ENCODE measurements at places on chromosomes 13 and 19.
A peak's percentile ranks its signal among the peaks of the same experiment; 100 is the strongest.

DNA sequence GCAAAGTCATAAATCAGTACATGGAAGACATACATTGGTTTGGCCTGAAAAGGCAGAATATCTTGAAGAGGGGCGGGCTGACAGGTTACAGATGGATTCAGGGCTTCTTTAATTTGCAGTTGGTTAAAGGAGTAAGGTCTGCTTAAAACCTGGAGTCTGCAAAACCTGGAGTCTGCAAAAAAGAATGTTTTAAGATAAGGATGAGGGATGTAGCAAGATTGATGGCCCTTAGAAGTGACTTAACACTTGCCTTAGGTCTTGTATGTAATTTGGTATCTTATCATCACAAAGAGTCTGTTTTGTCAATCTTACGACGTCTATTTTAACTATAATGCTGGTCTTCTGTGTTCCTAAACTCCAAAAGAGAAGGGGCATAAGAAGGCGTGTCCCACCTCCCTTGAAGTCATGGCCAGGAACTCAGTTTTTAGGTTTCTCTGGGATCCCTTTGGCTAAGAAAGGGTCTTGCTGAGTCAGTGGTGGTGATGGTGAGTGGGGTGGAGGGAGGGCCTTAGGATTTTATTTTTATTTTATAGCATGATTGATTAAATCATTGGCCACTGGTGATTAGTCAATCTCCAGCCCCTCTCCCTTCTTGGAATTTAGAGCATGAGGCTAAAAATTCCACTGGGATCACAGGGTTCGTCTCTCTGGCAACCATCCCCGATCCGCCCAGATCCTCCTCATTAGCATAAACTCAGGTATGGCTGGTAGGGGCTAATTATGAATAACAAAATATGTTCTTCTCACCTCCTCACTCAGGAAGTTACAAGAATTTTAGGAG is 10.1 kb upstream of the HAS1 start:
- no peak for DNase-seq

GRCh38 chr19:38714354-38714778 is 29.9 kb downstream of the CAPN12 start:
- DNase-seq: peak; percentile 71

DNA sequence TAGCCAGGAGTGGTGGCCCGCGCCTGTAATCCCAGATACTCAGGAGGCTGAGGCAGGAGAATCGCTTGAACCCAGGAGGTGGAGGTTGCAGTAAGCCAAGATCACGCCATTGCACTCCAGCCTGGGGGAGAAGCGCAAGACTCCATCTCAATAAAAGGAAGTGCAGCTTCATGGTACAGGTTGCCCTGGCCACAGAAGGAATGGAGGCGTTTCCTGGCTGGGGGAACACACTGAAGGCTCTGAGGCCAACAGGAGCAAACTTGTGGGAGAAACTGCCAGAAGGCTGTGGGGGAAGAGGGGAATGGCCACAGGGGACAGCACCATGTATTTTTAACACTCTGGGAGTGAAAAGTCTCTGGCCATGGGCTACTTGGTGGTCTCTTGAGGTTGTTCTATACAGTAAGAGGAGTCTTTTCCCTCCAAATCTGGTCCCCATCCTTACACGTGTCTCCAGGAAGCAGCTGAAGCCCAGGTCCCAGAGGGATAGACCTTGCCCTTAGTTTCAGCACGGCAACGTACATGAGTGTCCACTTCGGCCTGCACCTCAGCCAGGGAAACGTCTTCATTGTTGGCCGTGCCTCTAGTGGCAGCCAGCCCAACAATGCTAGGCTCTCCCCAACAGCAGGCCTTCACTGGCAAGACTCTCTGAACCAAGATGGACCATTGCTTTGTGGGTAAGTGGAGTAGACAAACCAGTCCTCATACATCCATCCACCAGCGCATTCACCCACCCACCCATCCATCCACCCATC is 7.4 kb downstream of the MICOS13 start:
- no peak for DNase-seq

DNA sequence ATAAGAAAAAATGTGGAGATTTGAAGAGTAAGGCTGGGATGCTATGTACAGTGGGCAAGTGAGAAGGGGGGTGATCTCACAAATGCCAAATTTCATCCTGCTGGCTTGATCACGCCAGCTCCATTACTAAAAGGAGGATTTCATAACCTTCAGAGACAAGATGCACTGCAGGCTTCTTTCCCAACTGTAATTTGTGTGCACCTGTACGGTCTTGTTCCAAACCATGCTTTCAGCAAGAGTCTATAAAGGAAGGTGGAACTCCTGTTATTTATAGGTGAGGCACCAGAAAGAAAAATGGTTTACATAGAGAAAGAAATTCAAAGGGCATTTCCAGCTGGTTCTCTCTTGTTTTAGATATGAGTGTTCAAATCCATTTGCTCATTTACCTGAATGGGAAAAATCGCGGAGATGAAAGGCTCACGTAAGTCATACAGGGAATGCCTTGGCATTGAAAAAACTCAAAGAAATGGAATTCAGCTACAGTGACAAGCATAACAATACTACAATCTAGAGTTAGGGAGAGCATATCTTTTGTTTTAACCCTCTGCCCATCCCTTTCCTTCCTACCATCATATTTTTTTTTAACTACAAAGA is 13.3 kb downstream of the EFNB2 start:
- DNase-seq: no peak

DNA sequence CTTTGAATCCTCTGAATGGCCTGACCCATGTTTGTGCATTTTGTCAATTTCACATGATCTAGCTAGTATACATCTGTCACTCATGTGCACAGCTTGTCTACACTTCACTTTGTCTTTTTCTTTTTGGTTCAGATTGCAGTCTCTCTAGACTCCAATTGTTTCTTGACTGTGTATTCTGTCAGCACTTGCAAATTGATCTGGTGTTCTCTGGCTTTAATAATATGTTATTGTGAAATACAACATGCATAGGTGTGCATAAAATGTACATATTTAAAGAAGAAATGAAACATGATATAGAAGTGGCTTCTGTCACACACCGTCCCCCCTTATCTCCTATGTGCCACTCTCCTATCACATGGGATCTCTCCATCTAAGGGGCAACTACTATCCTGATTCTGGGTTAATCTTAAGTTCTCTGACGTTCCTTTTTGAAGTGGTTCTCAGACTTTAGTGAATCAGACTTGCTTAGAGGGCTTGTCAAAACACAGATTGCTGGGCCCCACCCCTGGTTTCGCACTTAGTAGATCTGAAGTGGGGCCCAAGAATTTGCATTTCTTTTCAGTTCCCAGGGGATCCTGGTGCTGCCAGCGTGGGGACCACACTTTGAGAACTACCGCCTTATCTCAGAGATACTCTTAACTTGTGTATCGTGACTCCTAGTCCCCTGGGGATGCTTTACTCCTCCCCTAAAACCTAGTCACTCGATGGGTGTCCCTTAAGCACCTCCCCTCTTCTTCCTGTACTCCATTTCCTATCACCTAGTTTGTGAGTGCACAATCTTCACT is 5.8 kb downstream of the KRTDAP start:
- DNase-seq: no peak

- DNase-seq: peak; percentile 49
These were observed 427 bp downstream of the ZNF160 start for GRCh38 chr19:53102756-53103233.

DNA sequence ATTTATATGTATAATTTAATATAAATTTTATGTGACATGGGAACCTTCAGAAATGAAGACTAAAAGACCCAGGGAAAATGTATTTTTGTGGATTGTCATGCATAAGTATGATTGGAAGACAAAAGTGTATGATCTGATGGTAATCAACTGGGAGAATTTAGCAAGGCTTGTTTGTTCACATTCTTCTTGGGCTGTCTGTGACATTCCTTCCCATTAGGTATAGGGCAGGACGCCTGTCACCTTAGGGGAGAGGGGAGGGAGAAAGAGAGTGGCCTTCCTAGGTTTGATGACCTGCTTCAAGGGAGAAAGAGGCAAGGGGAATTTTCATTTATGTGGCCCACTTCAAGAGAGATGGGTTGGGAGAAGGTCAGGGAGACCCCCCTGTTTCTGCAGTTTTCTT is 22.4 kb downstream of the PIBF1 start:
- no peak for DNase-seq

DNA sequence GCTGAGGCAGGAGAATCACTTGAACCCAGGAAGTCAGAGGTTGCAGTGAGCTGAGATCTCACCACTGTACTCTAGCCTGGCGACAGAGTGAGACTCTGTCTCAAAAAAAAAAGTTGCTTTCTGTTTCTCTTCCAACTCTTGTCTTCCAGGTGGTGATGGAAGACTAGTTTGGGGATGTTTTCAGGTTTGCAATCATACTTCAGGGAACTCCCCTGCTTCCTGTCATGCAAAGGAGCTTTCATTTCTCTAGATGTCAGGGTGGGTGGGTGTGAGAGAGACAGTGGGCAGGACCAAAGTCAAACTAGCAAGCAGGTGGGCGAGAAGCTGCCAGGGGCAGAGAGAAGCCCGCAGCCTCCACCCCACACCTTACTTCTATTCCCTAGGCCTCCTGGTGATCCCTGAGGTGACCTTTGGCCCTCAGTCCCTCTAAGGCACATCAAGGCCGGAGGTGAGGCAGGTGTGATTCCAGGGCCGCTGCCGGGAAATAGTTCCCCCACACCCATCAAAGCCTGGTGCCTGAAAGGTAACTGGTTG is 25.7 kb downstream of the CCNE1 start:
- no peak for DNase-seq

DNA sequence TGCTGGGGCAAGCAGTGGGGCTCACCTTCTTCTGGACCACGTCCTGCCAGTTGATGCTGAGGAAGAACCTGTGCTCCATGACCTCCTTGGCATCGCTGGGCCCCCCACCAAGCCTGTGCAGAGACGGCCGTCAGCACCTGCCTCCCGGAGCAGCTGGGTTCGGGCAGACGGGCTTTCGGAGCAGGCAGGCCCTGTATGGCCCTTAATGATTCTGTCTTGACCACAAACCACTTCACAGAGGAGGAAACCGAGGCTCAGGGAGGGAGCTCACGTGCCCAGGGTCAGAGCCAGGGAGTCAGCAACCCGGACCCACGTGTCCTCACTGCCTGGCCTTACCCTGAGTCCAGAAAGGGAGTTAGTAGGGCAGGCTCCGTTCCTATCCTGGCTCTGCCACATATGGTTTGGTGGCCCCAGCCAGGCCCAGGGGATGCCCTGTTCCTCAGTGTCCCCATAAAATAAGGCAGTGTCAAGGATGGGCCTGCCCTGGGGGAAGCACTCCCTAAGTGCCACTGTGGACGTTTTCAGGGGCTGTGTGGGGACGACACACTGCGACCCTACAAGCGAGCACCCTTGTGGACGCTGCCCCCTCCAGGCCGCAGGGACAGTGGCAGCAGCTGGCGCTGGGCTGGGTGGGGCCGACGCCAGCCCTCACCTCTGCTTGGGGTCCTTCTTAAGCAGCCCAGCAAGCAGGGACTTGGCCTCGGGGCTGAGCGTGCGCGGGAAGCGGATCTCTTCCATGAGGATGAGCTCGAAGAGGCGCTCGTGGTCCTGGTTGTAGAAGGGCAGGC is 8.9 kb upstream of the CCNP start:
- DNase-seq: no peak

- DNase-seq: no peak
These were observed 850 bp downstream of the MTMR6 start for GRCh38 chr13:25286308-25286968.

DNA sequence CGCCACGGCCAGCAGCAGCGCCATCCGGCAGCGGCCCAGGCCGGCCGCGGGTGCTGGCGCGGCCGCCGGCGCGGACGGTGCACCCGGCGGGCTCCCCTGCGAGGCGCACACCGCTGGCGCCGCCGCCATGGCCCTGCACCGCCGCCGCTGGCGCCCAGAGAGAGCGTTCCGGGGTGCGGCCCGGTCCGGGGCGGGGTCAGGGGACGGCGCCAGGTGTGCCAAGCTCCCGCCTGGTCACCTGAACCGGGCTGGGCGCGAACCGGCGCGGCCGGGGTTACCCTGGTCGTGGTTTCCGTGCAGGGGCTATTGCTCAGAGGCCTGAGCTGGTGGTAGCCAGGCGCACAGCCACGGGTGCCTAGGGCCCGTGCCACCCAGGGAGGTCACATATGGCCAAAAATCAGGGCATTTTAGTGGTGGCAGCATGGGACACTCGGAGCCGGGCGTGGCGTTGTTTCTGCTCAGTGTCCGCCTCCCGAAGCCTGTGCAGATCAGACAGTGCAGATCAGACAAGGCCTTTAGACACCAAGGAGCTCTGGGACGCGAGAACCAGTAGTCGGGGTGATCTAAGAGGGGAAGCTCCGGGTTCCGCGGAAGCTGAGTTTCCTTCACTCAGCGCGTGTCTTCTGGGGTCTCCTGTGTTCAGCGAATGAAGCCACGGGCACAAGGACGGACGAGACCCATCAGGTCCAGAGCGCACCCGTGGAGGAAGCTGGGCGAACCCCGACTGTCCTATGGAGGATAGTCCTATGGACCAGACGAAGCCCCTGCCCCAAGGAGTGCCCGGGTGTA is at the start of gene TMEM238:
Gene TMEM238 (minus strand): TSS at position 162 of the 789 bp plus-strand sequence. CDS start 33 bp downstream, at position 129.
- no peak for DNase-seq

DNA sequence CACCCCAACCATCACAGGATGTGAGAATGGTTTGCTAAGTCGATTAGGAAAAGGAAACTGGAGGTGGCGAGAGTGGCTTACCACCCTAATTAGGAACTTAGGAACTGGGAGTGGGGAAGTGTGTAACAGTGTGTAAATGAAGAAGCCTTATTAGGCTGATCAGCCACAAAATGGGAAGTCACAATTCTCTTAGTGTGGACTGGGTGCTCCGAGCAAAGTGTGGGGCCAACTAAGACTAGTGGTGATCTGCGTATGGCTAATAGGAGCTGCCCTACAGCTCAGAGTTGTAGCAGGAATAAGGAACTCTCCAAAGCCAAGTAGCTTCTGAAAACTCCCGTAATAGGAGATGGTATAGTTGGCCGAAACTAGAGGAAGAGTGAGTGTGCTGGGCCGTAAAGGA is 7.6 kb downstream of the SIGLEC11 start:
- DNase-seq: no peak

DNA sequence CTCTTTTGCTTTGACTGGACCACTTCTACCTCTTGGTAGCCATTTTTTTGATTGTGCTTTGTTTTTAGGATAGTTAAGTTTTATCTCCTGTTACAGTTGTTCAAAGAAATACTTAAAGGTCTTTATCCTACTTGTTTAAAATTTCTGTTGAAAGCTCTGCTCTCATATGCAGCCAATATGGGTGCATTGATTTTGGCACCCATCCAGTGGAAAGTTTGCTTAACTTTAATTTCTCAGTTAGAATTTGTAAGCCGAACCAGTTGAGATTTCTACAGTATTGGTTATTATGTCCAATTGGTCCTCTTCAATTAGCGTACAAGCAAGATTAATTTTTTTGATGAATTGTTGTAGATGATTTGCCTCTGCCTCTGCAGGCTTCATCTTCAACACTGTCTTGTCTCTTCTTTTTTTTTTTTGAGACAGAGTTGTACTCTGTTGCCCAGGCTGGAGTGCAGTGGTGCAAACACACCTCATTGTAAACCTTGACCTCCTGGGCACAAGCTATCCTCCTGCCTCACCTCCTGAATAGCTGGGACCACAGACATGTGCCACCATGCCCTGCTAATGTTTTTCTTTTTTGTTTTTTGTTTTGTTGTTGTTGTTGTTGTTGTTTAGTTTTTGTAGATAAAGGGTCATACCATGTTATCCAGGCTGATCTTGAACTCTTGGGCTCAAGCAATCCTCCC is 65.3 kb downstream of the MAB21L1 start:
- DNase-seq: no peak

GRCh38 chr13:76663592-76664335 is 222.4 kb downstream of the KCTD12 start:
- no peak for DNase-seq
